ENCODE measurements at places on chromosomes 2 and 18.

DNA sequence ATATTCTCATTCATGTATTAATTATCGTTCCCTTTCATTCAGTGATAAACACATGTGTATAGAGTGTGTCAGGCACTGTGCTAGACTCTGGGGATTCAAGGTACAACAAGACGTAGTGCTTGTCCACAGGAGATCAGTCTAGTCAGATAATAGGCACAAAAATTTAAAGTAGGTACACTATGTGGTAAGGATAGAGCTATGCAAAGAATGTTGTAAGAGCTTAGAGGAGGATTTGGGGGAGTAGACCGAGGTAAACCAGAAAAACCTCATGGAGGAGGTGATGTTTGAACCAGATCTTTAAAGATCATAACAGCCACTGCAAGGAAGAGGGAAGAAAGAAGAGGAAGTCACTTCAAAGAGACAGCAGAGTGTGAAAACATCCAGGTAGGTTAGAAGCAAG lies 256.9 kb upstream of the DDX18 start:
- DNase-seq, result no peak

DNA sequence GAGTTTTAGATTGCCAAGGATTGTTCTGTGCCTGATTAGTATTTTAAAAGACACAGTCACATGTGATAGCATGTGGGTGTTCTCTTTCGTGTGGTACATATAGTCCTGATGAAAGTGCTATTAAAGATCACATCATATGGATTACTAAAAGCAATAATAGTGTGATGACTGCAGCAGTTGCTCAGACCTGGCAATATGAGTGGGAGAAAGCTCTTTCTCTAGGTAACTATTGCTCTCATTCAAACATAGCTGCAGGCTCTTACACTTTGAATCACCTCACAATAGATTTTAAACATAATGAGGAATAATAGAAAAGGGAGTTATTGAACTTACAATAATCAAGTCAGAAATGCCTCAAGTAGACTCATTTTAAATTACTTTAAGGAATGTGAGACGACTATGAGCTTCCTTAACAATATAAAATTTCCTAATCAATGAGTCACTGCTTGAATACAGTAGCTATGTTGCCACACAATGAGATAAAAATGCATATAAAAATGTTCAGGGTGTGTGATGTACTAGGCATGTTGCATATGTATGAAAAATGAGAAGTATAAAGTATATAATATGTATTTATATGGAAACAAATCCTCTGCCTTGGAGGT lies 452.1 kb downstream of the TMX3 start:
- DNase-seq, result peak; percentile 87

DNA sequence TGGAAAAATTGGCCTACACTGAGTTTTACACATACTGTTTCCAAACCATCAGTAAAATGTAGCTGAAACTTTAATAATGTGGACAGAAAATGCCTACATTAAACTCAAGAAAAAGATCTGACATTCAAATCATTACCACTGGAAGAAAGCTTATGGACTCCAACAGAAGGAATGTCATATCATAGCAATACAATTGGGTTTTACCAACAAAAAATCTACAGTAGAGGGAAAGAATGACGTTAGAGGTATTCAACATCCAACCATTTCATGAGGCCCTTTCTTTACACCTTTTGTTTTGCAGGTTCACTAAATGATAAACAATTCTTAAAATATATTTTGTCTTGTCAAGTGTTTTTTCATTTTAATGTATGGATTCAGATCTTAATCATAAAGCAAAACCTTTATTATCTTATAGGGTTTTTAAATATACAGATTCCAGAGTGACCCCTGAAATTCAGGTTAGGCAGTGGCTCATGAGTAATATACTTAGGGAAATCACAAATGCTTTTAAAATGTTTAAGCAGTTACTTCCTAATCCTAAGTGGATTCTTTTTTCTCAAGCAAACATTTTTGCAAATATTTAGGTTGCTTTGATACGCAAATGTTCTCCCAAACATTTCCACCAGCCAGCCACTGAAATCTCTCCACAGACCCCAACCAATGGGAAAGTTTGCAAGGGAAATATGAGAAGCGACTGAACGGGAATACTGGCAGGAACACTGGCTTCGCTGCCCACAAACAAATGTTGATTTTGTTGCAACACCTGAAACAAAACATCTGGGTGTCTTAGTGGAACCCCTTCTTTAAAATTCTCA lies 168.7 kb downstream of the TCF4 start:
- peak; percentile 35 for DNase-seq

- no peak for DNase-seq
Measured at GRCh38 chr18:57583297-57583835, 3.1 kb downstream of the FECH start.

DNA sequence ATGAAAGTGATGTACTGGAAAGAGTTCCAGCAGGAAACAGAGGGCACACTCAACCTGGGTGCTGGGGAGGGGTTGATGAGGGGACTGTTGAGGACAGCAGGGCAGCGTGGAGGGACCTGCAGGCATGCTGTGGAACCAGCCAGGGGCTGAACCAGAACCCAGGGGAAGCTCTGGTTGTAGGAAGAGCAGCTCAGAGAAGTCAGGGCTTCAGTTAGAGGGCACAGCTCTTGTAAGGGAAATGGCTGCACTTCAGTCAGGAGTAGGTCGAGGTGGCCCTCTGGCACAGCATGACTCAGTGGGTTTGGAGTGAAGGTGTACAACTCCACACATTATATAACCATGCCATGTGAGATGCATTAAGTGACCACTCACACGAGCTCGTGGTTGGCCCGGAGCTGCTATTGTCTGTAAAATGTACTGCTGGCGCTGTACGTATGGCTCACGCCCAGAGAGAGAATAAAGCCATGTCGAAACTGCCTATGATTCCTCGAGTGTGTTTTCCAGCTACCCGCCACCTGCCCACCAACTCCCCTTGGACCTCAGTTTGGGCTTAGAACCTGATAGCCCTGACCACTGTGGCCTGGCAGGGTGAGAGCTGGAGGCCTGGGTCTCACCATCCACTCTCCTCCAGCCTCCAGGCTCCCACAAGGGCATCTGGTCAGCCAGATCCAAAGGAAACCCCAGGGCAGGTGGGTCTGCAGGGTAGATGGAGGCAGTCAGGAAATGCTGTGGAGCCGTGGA lies 136.5 kb upstream of the HS6ST1 start:
- no peak for DNase-seq

DNA sequence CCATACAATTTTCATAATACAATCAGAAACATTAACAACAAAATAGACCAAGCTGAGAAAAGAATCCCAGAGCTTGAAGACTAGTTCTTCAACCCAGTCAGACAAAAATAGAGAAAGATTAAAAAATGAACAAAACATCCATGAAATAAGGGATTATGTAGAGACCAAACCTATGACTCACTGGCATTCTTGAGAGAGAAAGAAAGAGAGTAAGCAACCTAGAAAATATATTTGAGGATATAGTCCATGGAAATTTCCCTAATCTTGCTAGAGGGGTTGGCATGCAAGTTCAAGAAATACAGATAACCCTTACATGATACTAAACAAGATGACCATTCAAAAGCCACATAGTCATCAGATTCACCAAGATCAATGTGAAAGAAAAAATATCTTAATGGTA lies 281.7 kb downstream of the CCDC85A start:
- peak; percentile 47 for DNase-seq

DNA sequence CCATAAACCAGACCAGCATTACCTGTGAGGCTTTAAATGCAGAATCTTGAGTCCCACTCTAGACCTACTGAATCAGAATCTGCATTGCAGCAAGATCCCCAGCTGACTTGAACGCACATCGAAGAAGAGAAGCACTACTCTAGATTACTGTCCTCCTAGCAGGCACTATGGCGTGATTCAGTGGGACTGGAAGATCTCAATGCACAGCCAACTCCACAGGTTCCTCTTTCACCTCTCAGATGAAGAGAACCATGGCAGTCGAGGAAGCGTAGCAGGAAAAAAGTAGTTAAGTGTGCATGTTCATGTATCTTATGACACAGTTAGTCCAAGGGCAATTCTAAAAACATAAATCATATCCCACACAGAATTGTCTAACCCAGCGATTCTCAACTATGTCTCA lies 97.4 kb downstream of the STK39 start:
- no peak for DNase-seq

- DNase-seq, result no peak
Measured at GRCh38 chr2:116477229-116477628, 1337.3 kb upstream of the DDX18 start.

GRCh38 chr18:24055878-24056277 lies 41.3 kb downstream of the TTC39C start:
- peak; percentile 31 for DNase-seq

DNA sequence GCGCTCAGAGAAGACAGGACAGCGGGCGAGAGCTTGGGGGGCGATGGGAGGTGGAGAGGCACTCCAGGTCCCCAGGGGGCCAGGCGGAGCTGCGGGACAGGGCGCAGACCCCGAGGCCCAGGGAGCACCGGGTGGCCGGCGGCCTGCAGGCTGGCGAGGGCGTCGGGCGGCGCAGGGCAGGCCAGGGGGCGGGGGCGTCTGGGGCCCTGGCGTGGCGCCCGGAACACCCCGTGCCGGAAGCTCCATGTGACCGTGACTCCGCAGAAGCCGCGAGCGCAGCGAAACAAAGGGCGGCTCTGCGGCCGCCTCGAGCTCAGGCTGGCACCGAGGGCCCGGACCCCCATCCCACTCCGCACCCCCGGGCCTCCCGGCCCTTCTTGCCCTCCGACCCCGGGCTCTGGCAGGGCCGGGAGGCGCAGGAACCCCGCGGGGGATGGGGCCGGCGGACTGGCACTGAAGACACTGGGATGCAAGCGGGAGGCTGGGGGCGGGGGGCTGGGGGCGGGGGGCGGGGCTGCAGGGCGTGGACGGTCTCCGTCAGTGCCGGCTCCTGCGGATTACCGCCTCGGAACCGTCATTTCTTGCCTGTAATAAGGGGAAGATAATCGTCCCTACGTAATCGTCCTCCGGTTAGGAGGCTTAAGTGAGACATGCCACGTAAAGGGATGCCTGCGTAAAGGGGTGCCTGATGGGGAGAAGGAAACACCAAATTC lies 19.1 kb downstream of the SH2D6 start:
- peak; percentile 82 for DNase-seq

DNA sequence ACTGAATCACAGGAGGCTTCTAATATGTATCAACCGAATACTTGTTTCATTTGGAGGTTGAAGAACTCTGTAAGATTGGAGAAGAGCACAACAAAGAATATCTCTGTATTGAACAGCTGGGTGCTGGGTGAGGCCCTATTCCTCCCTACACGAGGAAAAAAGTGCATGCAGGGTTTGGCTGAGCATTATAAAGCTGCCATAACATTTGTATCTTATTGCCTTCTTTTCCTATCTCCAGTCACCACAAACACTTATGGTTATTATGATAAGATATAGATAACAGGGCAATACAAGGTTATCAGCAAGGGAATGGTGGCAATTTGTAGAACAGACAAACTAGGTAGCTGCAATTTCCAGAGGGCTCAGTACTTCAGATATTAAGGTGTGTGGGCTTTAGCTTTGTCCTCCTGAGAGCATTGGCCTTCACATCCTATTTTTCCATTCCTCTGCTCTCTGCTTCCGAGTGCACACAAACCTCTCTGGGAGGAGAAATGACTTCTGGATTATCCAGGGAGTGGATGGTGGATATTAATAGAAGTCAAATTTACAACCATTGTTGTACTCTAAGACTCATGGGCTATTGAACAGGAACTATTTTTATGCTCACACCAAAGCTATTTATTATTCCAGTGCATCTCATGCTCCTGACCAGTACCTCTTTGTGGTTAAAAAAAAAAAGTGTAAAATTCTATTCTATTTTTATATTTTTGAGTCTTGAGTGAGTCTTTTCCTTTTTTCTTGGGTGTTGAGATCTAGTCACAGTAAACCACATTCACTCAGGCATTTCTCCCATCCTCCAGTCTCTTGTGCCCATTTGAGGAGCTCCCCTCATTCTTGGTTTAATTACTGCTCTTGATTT lies 248.4 kb downstream of the ETAA1 start:
- peak; percentile 81 for DNase-seq

- DNase-seq, result peak; percentile 81
Measured at GRCh38 chr2:32946314-32947075, at the start of gene LTBP1. Gene LTBP1, plus strand, starts transcription at chr2:32946953. Its CDS starts 372 bp downstream, at chr2:32947325.

- no peak for DNase-seq
Measured at GRCh38 chr2:20454036-20454981, 7.4 kb downstream of the RHOB start.

DNA sequence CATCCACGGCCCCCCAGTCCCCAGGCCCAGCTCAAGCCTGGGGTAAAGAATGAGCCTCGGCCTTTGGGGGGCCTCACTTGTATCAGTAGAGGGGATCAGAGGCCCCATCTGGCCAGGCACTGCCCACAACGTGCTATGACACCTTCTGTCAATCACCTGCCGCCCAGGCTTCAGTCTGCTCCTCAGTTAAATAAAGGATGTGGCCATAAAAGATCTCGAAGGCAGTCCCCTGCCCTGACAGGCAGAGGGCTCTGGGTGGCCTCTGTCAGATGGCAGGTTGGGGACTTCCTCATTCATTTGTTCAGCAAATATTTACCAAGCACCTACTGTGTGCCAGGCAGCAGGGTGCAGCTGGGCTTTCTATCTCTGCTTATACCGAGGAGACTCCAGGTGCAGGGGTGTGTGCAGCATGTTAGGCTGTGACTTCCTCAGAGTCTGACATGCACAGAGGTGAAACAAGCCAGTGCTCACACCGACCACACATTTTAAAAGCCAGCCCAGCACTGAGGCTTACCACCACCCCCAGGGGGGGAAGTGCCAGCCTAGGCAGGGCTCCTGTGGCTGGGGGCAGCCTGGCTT lies 166.4 kb downstream of the GALNT1 start:
- DNase-seq, result no peak

DNA sequence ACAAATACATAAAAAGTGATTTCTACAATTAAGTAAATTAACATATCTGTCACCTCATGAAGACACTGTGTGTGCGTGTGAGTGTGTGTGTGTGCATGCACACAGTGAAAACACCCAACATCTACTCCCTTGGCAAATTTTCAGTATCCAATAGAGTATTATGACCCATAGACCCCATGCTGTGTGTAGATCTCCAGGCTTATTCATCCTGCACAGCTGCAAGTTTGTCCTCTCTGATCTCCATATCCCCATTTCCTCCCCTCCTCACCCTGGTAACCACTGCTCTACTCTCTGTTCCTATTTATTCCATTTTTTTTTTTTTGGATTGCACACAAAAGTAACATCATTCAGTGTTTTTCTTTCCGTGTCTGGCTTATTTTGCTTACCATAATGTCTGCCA lies 391.0 kb downstream of the SOX11 start:
- DNase-seq, result no peak

- DNase-seq, result no peak
Measured at GRCh38 chr2:15753233-15753798, 161.6 kb downstream of the DDX1 start.

GRCh38 chr2:37052600-37053332 lies 31.4 kb downstream of the HEATR5B start:
- DNase-seq, result no peak

GRCh38 chr2:119338826-119339561 lies 27.6 kb downstream of the C2orf76 start:
- no peak for DNase-seq

Measured in EH (cell line).